Upper lobe of left lung (tissue), 6 donors: ENCODE measurements at places on chromosomes 16 and 17.

DNA sequence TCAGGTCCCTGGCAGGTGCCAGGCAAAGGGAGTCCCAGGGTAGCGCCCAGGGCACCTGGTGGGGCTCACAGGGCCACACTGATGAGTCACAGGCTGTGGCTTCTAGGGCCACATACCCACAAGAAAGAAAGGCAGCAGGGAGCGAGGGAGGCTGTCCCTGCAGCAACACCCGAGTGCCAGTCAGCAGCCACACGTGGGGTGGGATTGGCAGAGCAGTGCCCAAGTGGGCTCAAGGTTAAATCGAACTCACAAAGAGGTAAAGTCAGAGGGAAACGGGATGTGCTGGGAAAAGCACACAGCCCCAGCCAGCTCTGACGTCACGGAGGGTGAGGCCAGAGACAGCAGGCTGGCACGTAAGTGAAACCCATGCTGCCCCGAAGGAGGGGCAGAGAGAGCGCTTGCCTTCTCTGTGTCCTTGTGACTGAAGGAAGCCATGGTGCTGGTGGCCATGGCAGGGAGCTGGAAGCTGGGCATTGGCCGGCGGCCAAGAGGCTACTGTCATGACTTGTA, 33.8 kb downstream of the FA2H start:
- no peaks in the 10 kb centered on the region for H3K4me1 ChIP-seq
- no peaks in the 10 kb centered on the region for H3K36me3 ChIP-seq
- no peak overlapping the region for H3K27ac ChIP-seq
- no peaks in the 10 kb centered on the region for H3K27me3 ChIP-seq

GRCh38 chr16:85293904-85294642, 181.8 kb upstream of the CIBAR2 start:
- H3K36me3 ChIP-seq: no peaks in the 10 kb centered on the region
- DNase-seq: no peak
- no peak overlapping the region for H3K27ac ChIP-seq
- peaks cover 8% of the 10 kb centered on the region for H3K4me1 ChIP-seq
- H3K27me3 ChIP-seq: no peaks in the 10 kb centered on the region

- H3K4me3 ChIP-seq: no peak overlapping the region
- no peaks in the 10 kb centered on the region for H3K36me3 ChIP-seq
- no peak for DNase-seq
These were observed 114.9 kb upstream of the CACNG5 start for GRCh38 chr17:66720027-66720426.

DNA sequence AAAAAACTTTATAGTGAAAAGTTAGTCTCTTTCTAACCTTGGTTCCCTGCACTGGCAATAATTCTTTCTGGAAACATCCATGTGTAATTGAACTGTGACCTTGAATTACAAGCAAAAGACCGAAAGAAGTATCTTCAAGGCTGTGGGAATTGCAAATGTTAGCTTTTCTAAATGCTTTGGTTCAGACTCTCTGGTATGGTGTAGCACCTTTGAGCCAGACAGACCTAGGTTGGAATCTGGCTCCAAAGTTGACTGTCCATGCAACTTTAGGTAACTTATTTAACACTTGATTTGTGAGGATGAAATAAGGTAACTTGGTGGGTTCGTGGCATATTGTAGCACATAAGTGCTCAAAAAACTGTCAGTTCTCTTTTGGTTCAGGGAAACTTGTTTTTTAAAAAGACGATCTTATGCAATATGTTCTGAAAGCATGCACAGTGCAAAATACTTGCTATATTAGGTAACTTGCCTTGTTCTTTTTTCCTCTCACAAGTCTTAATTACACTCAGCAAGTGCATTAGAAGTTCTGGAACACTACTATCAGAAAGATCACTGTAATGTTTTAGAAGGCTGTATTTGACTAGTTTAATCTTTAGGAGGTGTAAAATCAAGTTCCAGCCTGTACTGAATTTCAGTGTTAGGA, 46.3 kb downstream of the TANGO6 start:
- no peaks in the 10 kb centered on the region for H3K36me3 ChIP-seq
- H3K27ac ChIP-seq: peak overlapping the region; percentile 38
- no peak overlapping the region for H3K4me3 ChIP-seq
- H3K27me3 ChIP-seq: no peaks in the 10 kb centered on the region

- peaks cover 1% of the 10 kb centered on the region for H3K27me3 ChIP-seq
- peak; percentile 89 for DNase-seq
- no peak within 1 kb of the TSS for H3K27ac ChIP-seq
- peak within 1 kb of the TSS; percentile 57 for H3K4me3 ChIP-seq
These were observed at the start of gene NOTUM for GRCh38 chr17:81961087-81961511. NOTUM (minus strand) TSS chr17:81961187; CDS start chr17:81960909, 278 bp downstream.

- H3K36me3 ChIP-seq: no peaks in the 10 kb centered on the region
- no peak for DNase-seq
- no peaks in the 10 kb centered on the region for H3K27me3 ChIP-seq
These were observed 699 bp downstream of the FAM222B start for GRCh38 chr17:28841901-28842281.

GRCh38 chr17:47117386-47117785, 71.7 kb downstream of the CDC27 start:
- no peak overlapping the region for H3K27ac ChIP-seq
- no peak for DNase-seq
- no peaks in the 10 kb centered on the region for H3K27me3 ChIP-seq
- no peak overlapping the region for H3K4me3 ChIP-seq
- H3K36me3 ChIP-seq: peaks cover 5% of the 10 kb centered on the region

DNA sequence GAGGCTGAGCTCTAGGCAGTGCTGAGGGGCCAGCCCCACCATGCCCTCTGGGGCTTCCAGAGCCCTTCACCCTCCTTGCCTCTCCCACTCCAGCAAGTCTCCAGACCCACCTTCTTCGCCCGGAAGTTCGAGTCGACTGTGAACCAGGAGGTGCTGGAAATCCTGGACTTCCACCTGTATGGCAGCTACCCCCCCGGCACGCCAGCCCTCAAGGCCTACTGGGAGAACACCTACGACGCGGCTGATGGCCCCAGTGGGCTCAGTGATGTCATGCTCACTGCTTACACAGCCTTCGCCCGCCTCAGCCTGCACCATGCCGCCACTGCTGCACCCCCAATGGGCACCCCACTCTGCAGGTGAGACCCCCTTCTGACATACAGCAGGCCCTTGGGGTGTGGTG, 10.5 kb downstream of the XYLT2 start:
- H3K36me3 ChIP-seq: peaks cover 10% of the 10 kb centered on the region
- no peaks in the 10 kb centered on the region for H3K27me3 ChIP-seq
- no peaks in the 10 kb centered on the region for H3K4me1 ChIP-seq

DNA sequence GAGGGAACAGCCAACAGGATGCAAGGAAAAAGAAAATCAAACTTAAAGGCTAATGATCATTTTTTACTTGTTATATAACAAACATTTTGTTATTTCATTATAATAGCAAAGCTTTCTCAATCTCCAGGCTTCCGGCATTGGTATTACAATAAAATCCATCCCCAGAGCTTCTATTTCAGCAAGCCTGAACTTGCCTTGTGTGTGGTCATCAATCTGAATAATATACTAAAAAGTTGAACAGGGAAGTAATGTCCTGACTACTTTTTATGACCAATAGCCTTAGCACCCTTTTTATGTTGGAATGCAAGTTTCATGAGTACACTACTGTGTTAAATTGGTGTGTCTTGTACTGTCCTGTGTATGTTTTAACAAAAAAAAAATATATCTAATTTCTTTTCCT, 27.1 kb upstream of the VWA3A start:
- H3K27me3 ChIP-seq: no peaks in the 10 kb centered on the region
- H3K4me1 ChIP-seq: peaks cover 7% of the 10 kb centered on the region
- no peak overlapping the region for H3K27ac ChIP-seq
- no peak for DNase-seq

- H3K27me3 ChIP-seq: no peaks in the 10 kb centered on the region
- DNase-seq: no peak
- H3K27ac ChIP-seq: peak overlapping the region; percentile 48
- no peaks in the 10 kb centered on the region for H3K36me3 ChIP-seq
These were observed 9.3 kb downstream of the YWHAE start for GRCh38 chr17:1390432-1391367.

DNA sequence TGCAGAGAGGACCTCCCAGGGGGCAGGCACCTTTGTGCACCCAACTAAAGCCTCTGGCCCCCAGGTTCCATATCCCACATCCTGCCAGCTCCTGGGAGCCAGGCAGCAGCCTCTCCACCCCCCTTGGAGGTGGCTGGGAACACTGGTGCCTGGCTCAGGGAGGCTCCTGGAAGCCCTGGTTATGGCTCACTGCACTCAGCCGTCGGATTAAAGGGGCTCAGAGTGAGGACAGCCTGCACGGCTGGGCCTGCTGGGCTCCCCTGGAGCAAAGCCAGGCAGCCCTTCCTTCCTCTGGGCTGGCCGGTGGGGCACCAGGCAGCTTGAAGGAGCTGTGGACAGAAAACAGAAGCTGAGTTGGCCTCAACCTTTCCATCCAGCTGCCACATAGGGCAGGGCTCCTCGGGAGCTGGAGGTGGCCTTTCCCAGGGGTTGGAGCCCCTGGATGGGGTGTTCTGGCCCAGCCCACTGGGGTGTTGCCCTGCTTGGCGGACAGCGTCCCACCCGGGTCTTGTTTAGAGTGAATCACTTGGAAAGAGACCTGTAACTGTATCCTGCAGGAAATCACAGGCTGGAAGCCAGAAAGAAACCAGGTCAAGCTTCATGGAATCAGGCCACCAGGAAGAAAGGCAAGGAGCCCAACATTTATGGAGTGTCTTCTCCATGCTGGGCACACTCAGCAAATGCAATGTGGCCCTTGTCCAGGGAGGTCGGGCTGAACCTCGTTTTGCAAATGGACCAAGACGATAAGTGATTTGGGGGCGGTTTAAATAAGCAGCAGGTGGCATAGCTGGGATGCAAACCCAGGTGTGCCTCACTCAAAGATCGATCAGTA, 253.3 kb downstream of the SOX9 start:
- H3K4me3 ChIP-seq: no peak overlapping the region
- no peaks in the 10 kb centered on the region for H3K36me3 ChIP-seq
- DNase-seq: no peak
- H3K27me3 ChIP-seq: no peaks in the 10 kb centered on the region
- no peaks in the 10 kb centered on the region for H3K4me1 ChIP-seq
- no peak overlapping the region for H3K27ac ChIP-seq

GRCh38 chr17:62704381-62704971, 77.0 kb downstream of the MRC2 start:
- DNase-seq: no peak
- peak overlapping the region; percentile 43 for H3K27ac ChIP-seq
- H3K4me3 ChIP-seq: peak overlapping the region; percentile 80
- no peaks in the 10 kb centered on the region for H3K27me3 ChIP-seq
- H3K4me1 ChIP-seq: peaks cover 19% of the 10 kb centered on the region
- no peaks in the 10 kb centered on the region for H3K36me3 ChIP-seq

DNA sequence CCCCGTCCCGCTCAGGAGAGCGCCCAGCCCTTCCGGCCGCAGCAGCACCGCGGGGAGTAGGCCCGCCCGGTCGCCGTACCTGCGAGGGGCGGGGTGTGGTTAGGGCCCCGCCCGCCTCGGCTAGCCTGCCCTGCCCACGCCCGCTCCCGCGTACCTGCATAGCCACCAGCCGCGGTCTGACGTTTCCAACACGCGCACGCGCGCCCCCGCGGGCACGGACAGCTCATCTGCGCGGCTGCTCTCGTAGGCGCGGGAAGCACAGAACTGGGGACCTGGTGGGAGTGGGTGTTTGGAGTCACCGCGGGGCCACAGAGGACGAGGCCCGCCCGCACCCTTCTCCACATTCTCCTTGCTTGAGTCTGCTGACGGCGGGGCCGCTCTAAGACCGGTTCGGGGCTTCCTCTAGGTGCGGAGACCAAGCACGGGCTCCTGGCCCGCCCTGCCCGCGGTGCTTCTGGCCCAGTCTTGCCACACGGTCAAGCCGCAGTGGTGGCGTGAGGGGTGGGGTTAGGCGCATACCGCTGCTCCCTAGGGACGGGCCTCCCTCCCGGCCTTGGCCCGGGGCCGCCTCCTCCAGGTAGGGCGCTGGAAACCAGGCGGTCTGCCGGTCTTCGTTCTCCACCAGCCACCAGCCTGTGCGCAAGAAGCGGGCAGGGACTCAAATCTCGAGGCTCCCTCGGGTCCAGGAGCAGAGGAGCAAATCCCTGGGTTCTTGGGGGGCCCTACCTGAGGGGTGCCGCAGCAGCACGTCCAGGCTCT, 1.8 kb downstream of the NOXO1 start:
- H3K4me1 ChIP-seq: peaks cover 23% of the 10 kb centered on the region
- peaks cover 6% of the 10 kb centered on the region for H3K27me3 ChIP-seq

DNA sequence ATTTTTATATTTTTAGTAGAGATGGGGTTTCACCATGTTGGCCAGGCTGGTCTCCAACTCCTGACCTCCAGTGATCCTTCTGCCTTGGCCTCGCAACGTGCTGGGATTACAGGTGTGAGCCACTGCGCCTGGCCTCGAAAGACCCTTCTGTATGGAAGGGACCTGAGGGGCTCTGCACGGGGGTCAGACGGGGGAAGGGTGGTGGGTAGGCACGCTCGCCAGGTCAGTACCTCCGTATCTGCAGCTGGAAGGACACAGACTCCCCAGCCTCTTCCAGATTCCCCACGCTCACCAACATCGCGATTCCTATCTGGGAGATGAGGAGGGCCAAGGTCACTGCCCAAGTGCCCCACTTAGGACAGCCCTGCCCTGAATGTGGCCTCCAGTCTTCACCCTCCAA, 12.7 kb downstream of the ITGA2B start:
- no peaks in the 10 kb centered on the region for H3K27me3 ChIP-seq
- no peak for DNase-seq
- H3K4me1 ChIP-seq: peaks cover 2% of the 10 kb centered on the region
- no peaks in the 10 kb centered on the region for H3K36me3 ChIP-seq
- no peak overlapping the region for H3K4me3 ChIP-seq
- no peak overlapping the region for H3K27ac ChIP-seq

DNA sequence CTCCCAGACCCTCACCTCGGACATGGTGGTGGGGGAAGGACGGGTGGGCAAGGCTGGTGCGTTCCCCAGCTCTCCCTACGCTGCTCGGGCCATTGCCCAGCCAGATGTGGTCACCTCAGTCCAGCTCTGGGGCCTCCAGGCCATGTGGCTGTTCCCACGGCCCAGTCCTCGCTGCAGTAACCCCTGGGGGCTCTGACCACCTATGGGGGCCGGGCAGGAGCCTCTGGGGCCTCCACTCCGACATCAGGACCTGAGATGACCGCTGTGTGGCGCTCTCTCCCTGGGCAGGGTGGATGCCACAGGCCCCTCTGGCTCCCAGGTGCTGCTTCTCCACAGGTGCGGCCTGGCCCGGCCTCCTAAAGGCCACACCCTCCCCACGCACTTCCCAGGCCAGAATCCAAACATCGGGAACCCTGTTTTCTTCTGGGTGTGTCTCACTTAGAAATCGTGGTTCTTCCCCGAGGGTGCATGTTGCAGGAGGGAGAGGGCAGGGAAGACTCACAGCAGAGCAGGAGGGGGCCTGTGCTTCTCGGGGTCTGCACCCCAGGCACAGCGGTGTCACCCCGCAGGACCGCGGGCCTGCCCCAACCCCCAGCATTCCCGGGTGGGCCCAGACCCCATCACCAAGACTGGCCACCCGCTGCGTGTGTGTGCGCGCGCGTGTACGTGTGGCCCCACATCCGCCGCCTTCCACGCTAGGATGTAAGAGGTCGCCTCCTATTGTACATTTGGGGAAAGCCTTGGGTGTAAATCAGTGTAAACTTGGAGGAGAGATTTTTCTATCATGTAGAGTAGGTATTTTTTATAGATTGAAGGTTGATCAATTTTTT, 5.9 kb upstream of the CAPN15 start:
- H3K4me3 ChIP-seq: no peak overlapping the region
- DNase-seq: peak; percentile 75
- no peak overlapping the region for H3K27ac ChIP-seq
- H3K27me3 ChIP-seq: no peaks in the 10 kb centered on the region
- peaks cover 27% of the 10 kb centered on the region for H3K4me1 ChIP-seq
- no peaks in the 10 kb centered on the region for H3K36me3 ChIP-seq
